Lower lobe of right lung (tissue), 2 donors: ENCODE measurements at places on chromosomes 12 and 14.

- no peak for DNase-seq
Observed at GRCh38 chr12:47955059-47955458, 8.3 kb upstream of the TMEM106C start.

DNA sequence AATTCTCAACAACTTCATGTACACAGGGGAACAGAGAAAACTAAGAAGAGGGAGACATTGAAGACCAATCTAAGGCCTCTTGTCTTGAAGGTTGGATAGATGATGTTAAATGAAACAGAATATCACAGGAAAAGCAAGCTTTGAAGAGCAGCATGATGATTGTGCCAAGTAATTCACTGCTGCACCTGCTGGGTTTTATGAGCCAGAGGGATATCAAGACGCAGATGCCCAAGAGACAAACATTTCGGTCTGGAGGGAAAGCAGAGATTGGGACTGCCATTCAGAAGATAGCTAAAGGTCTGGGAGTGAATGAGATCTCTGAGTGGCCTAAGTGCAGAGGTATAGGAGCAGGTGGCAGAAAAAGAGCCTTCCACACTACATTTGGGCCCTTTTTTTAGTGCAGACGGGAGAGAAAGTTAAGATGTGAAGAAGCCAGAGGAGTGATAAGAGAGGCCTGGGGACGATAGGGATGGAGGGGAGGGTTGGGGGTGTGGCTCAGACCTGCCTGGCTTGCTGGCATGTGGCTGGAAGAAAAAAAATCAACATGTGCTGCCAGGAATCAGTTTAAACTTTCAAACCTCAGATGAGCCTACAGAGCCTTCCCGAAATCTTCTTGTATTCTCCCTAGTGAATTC lies 200.6 kb downstream of the AEBP2 start:
- no peak for DNase-seq

DNA sequence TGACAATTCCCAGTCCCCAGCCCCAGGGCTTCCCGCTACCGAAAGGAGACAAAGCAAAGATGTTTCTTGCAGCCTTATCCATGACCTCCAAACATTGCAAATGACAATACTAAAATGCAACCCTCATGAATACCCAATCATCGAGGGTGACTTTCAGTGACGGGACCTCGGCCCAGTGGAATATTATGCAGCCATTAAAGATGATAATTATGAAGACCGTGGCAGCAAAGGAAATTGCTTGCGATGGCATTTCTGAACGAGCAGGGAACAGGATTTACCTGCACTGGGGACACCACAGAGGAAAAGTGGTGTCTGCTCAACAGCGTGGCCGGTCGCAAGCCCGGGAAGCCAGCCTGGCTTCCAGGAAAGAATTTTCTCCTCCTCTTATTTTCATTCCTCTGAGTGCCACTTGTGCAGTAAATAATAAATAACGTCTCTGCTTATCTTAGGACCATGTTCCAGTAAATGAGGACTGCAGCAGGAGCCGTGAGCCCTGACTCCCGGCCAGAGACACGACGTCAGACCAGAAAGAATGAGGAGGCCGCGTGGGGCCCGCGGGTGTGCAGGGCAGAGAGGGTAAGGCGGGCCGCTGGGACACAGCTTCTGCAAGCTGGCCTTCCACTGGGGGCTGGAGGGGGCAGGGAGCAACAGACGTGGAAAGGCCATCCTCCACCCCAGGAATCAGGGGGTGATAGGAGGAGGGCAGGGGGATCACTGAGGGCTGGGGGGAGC lies 6.6 kb downstream of the C14orf180 start:
- no peak for DNase-seq

- no peak for DNase-seq
Observed at GRCh38 chr14:74858022-74858421, 17.9 kb downstream of the PROX2 start.

GRCh38 chr12:47234576-47235141 lies 154.9 kb upstream of the AMIGO2 start:
- peak; percentile 53 for DNase-seq

DNA sequence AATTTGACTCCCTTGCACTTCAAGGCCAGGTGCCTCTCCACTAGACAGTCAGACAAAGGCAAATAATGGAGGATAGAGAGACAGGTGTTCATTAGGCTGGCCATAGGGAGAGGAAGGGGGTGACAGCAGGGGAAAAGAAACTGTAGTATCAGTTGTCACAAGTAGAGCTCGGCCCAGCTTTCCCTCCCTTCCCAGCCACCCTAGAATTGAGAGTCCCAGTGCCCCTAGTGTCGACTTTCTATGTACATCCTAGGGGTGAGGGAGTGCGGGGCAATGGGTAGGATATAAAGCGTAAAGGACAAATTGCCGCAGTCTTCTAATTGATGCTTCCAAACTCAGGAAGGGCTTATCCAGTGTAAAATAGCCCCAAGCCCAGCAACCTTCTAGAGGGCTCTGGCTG lies 39.0 kb downstream of the BAZ2A start:
- no peak for DNase-seq

GRCh38 chr14:23054000-23054811 lies 3.1 kb downstream of the CDH24 start:
- no peak for DNase-seq

DNA sequence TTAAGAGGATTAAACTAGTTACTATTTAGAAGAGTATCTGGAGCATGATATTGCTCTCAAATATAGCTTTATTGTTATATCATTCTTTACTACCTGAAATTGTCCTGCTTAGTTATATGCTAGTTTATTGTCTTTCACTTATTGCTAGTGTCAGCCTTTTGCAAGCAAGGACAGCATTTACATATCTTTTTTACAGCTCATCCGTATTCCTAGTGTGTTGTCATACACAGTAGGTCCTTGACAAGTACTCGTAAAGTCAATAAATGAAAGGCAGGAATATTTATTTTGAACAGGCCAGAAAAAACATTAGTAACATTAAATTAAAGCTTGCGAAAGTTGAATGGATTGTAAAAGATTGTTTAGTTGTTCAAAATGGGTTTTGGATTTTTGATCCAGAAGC lies 35.0 kb downstream of the CRADD start:
- DNase-seq, result no peak

DNA sequence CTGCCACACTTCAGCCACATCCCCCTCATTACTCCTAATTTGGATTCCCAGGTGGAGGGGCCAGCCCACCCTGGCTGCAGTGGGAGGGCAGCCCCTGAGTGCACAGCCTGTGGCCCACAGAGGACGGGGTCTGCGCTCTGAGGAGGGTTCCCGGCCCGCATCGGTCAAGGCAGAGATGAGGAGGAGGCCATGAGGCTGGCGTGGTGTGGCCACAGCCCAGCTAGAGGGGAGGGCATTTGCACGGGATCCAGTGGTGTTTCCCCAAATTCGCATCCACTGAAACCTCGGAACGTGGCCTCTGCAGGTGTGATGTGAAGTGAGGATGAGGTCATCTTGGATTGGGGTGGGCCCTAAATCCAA lies 38.1 kb upstream of the FBRSL1 start:
- DNase-seq, result no peak

- no peak for DNase-seq
Observed at GRCh38 chr12:122102331-122102730, 23.8 kb downstream of the MLXIP start.

DNA sequence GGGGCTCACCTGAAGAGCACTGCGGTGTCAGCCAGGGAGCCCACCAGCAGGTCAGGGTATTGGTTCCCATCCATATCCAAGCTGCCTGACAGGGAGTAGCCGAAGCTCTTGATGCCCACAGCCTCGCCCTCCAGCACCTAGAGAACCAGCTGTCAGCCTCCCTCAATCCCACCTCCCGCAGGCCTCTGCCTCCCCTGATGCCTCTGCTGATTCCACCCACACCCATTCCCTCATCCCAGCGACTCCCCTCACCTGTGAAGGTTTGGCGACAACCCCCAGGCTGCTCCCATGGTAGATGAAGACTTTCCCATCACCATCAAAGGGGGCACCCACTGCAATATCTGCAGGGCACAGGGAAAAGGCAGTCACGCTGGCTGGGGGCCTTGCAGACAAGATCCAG lies 10.0 kb downstream of the ITGA7 start:
- no peak for DNase-seq

DNA sequence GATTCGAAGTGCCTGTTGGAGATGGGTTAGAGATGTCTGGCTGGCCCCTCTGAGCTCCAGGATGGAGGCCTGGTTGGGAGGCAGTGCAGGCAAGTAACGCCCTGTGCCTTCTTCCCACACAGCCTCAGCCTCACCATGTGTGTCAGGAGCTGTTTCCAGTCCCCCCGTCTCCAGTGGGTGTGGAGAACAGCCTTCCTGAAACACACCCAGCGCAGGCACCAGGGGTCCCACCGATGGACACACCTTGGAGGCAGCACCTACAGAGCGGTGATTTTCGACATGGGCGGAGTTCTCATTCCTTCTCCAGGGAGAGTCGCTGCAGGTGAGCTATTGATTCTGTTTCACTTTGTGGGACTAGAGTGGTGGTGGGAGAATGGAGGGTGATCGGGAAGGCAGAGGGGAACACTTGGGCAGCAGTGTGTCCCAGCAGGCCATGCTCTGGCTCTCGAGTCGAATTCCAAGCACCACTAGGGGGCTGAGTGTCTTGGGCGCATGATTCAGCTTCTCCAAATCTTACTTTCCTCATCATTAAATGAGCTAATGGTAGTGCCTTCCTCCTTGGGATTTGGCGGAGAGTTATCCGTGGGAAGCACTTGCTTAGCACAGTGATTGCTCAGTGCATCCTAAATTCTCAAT lies 6.8 kb downstream of the ACAD10 start:
- DNase-seq, result no peak

DNA sequence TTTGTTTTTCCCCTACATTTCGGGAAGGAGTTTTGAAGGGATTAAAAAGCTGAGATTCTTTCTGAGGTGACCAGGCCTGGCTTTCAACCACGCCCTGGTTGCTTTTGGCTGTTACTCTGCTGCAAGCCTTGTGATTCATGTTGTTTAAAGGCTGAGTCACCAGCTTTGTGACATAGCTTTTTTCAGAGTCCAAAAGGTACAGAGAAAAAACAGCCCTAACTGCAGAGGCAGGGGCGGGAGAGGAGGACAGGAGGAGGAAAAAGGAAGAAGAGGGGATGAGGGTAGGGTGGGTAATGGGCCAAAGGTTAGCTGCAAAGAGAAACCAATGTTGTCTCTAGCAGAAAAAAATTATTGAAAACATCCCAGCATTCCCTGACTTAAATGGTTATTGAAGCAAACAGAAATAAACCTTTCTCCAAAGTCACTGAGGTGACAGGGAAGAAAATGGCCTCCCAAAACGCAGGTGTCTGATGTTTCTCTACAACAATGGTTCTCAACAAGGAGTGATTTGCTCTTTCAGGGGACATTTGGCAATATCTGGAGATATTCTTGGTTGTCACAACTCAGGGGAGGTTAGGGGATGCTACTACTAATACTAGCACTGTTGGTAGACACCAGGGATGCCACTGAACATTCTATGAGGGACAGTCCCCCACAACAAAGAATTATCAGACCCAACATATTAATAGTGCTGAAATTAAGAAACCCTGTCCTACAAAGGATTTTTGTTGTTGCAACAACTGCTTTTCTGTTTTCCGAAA lies 2.1 kb upstream of the UBC start:
- DNase-seq, result no peak

DNA sequence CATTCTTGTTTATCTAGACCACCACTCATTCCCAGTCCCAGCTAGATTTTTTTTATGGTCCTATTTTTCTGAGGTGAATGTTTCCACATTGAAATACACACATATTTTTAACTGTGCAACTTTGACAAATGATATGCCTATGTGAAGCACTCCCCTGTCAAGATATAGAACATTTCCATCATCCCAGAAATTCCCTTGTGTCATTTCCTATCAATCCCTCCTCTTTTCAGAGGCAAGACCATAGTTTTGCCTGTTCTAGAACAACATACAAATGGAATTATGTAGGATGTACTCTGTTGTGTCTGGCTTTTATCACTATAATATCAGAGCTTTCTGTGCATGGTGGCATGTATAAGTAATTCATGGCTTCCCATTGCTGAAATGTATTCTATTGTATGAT lies 32.7 kb downstream of the TMEM19 start:
- DNase-seq, result no peak
